Ammon's horn (tissue), 1 donor: ENCODE measurements at places on chromosomes 3 and 15.

GRCh38 chr3:128492671-128493569, at the start of gene GATA2:
Gene GATA2 (minus strand): TSS chr3:128493201. CDS start chr3:128487031, 6,170 bp downstream.
- no peak for DNase-seq

GRCh38 chr15:57393061-57393460, 16.8 kb downstream of the CGNL1 start:
- DNase-seq, result no peak

- DNase-seq, result no peak
Measured at GRCh38 chr3:30779686-30780287, 114.7 kb downstream of the GADL1 start.

DNA sequence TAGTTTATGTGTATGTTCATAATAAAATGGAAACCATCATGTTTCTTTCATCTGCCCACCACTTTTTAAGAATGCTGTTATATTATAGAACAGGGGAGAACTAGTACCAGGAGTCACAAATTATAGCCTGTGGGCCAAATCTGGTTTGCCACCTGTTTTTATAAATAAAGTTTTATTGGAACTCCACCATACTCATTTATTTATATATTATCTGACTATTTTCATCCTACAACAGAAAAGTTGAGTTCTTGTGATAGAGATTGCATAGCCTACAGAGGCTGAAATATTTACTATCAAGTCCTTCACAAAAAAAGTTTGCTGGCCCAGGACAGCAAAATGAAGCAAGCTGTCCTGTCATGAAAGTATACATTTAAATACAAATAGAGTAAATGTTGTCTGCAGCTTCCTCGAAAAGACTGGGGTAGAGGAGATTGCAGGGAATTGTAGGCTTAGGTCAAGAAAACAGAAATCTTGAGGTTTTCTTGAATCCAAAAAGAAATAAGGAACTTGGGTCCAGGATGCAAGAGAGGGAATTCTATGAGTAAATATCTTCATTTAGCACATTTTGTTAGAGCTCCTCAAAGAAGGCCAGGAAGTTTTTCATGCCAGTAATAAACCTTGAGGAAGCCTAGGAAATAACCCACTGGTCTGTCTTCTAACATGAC, 41.1 kb downstream of the FILIP1L start:
- no peak for DNase-seq

GRCh38 chr3:43794776-43795175, 104.0 kb downstream of the ABHD5 start:
- DNase-seq, result no peak

- no peak for DNase-seq
Measured at GRCh38 chr3:134711284-134711683, 60.5 kb upstream of the KY start.
